ENCODE measurements at places on chromosomes 2 and 18.

- no peak for DNase-seq
Measured at GRCh38 chr2:232368311-232368731, 10.2 kb upstream of the ALPP start.

DNA sequence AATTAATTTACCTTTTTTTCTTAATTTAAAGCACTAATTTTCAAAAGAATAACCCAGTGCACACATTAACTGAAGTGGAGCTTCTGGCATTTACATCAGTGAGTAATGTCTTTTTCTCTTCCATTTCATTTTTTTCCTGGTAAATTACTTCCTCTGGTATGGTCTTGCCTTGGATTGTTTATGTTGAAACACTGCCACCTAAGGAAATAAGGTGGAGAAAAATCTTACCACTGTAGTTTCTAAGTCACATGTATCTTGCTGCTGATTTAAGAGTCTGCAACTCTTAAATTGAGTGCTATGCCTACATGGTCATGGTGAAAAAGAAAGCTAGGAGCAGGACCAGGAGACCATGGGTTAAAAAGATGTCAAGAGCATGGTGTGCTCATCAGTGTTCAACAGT, 51.0 kb downstream of the TTC27 start:
- no peak for DNase-seq

DNA sequence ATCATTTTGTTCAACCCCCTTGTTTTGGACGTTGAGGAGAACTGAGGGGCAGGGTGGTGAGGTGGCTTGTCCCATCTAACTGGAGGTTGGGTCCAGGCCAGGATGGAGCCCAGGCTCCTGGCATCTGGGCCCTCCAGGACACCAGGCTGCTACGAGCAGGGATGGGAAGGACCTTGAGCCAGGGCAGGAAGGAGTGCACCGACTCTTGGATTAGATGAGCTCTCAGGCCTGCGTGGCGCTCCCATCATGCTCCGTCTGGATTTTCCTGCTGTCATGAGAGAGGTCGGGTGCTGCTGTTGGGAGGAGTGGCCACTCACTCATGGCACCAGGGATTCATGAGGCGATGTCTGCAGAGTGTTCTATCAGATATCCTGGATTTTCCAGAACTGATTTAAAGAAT, 18.3 kb upstream of the ALLC start:
- no peak for DNase-seq

DNA sequence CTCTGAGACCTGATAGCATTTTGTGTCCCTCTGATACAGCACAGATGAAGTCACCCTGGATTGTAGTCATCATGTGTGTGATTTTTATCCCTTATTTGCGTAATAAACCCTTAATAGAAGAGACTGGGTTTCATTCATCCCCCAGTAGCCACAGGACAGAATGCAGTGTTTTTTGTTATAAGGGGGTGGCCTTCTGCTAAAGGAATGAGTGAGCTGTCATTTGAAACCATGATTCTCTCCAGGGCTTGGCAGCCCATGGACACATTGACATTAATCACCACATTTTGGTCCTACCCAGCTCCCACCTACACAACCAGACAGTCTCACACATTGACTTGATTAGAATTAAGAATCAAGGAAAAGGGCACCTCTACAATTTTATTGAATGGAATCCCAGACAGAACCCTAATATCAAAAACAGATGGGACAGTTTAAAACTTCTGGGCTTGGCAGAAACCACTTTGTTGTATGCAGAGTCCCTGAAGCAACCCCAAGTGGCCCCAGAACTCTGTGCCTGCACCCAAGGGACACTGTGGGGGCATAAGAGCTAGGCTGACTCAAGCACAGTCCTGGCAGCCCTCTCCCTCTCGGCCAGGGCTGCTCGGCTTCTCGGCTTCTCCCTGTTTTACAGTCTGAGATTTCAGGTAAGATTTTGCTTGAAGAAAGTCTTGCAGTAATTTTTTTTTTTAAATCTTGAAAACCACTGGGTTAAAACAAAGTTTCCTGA, 254.0 kb upstream of the SLC14A2 start:
- no peak for DNase-seq

DNA sequence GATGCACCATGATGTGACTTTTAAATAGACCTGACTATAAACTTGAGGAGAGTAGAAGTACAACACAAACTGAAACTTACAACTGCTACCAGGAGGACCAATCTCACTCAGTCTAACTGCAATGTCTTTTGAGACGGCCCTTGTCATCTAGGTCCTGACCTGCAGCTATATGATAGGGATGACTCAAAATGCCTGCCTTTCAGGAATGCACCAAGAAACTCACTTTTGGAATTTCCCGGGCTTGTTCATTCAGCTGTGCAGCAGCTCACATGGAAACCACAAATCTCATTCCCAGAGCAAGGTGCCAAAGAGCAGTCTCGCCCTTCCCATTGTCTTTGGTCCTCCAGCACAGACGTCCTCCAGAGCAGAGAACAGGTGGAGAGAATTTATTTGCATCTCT, 113.7 kb downstream of the SPOPL start:
- no peak for DNase-seq

GRCh38 chr2:207813221-207813916, 43.7 kb upstream of the FZD5 start:
- DNase-seq, result no peak

GRCh38 chr2:150041722-150042425, 445.6 kb downstream of the RND3 start:
- DNase-seq, result no peak

- DNase-seq, result no peak
Measured at GRCh38 chr2:12605936-12606335, 110.8 kb upstream of the TRIB2 start.

DNA sequence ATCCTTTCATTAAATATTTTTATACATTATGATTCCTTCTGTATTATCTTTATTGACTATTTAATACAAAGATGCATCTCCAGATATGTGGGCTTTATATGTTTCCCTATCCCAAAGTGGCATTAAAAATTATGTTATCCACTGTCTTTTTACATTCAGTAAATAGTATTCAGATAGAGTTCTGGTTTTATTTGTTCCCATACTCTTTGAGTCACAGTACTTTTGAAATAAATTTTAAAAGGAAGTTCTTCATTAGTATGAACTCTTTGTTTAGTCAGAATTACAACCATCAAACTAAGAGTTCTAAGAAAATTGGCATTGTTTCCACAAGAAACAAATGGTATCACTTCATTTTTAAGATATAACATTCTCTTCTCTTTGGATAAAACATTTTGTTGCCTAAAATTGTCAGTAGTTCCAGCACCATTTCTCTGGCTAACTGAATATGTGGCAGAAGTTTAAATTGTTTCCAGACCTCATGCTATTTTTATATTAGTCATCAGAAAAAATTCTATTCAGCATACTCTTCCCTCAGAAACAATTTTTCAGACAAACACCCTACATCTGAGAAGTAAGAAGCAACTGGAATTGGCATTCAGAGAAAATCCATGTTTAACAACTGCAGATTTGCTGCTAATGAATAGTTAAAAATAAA, 88.5 kb upstream of the COL5A2 start:
- DNase-seq, result no peak

- no peak for DNase-seq
Measured at GRCh38 chr18:32469691-32470459, 807 bp downstream of the GAREM1 start.

DNA sequence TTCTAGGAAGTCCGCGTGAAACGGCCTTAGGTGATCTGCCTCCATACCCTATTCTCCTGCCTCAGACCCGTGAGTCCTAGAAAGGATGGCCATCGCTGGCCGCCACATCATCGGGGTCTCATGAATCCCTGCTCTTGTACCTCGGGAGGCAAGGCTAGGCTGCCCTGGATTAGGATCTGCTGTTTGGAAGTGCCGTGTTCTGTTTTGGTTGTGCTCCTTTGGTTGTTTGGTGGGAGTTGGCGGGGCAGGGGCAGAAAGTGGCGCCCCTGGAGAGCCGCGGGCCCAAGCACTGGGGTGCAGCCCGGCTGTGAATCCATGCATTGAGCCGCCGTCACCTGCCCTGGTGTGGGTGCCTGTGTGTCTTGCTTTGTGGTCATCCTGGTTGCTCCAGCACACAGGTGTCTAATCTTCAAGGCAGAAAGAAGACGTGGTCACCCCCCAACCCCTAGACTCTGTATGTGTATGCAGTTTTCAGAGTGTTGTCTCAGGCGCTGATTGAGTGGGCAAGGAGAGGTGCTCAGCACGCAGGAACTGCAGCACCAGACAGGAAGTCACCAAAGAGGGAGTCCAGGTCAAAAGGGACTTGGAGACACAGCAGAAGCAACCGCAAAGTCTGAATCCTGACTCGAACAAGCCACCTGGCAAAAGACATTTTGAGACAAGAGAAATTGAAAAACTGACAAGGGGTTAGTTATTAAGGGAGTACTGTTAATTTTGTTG, 80.0 kb upstream of the LDLRAD4 start:
- DNase-seq, result no peak
